Left colon (tissue), 2 donors: ENCODE measurements at places on chromosomes 13 and 19. TPM values are rescaled to one million over a fixed set of nuclear protein-coding genes. Genes with fewer than 3 reads are reported as not detected.

GPR18 gene
- not detected for total RNA-seq

POLRMT gene
- 64.6 TPM for total RNA-seq

PET100 gene
- total RNA-seq: 123 TPM

NMRK2 gene
- total RNA-seq: not detected

OVOL3 gene
- not detected for total RNA-seq

PCSK4 gene
- total RNA-seq: 3.2 TPM

ZNF829 gene
- 0.73 TPM for total RNA-seq

TJP3 gene
- total RNA-seq: 343 TPM

ZSCAN4 gene
- total RNA-seq: not detected

ANGPTL4 gene
- 3.2 TPM for total RNA-seq

GRCh38 chr19:17832443-17833208 lies 11.3 kb upstream of the INSL3 start:
- DNase-seq: no peak

- no peak for DNase-seq
These were observed 3.0 kb upstream of the TMEM59L start for GRCh38 chr19:18609717-18610051.

- DNase-seq: no peak
These were observed 14.7 kb upstream of the METTL21C start for GRCh38 chr13:102709536-102709935.

GRCh38 chr13:110624766-110625756 lies 9.7 kb downstream of the NAXD start:
- DNase-seq: no peak

DNA sequence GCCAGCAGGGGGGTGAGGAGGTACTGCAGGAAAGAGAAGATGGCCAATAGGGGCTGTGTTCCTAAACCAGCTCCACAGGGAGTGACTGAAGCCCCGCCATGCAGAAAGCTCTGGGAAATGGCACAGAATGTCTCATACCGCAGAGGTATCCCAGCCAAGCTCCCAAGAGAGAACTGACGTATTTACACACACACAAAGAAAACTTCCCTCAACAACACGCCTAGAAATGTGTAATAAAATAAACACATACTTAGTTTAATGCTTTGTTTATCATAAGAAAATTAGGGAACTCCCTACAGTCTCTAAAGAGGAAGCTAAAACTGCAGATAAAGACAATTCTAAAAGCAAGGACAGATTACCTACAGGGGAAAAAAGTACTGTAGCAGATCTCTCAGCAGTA lies 40.0 kb downstream of the ESD start:
- no peak for DNase-seq

DNA sequence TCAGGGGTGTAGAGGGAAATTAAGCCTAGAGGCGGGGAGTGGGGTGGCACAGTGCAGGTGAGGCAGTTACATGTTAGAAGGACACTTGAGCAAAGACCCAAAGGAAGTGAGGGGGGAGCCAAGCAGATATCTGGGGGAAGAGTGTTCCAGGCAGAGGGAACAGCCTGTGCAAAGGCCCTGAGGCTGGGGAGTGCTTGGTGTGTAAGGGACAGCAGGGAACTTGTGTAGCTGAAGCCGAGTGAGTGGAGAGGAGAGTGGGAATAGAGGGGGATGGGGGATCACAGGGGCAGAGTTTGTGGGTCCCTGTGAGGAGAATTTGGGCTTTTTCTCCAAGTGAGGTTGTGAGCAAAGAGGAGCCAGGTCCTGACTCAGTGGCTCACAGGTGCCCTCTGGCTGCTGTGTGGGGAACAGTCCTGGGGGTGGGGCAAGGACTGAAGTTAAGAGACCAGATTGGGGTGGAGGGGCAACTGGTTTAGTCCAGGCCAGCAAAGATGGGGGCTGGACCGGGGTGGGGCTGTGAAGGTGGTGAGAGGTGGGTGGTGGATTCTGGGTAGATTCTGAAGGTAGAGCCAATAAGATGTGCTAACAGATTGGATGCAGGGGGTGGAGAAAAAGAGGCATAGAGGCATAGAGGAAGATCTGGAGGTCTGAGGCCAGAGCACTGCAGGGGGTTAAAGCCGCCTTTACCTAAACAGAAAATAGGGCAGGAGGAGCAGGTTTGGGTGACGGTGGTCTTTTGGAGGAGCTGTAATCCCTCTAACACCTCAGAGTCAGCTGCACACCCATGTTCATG lies 75.3 kb downstream of the CACNA1A start:
- peak; percentile 32 for DNase-seq

GRCh38 chr19:35744430-35745327 lies 539 bp downstream of the U2AF1L4 start:
- DNase-seq: peak; percentile 96

DNA sequence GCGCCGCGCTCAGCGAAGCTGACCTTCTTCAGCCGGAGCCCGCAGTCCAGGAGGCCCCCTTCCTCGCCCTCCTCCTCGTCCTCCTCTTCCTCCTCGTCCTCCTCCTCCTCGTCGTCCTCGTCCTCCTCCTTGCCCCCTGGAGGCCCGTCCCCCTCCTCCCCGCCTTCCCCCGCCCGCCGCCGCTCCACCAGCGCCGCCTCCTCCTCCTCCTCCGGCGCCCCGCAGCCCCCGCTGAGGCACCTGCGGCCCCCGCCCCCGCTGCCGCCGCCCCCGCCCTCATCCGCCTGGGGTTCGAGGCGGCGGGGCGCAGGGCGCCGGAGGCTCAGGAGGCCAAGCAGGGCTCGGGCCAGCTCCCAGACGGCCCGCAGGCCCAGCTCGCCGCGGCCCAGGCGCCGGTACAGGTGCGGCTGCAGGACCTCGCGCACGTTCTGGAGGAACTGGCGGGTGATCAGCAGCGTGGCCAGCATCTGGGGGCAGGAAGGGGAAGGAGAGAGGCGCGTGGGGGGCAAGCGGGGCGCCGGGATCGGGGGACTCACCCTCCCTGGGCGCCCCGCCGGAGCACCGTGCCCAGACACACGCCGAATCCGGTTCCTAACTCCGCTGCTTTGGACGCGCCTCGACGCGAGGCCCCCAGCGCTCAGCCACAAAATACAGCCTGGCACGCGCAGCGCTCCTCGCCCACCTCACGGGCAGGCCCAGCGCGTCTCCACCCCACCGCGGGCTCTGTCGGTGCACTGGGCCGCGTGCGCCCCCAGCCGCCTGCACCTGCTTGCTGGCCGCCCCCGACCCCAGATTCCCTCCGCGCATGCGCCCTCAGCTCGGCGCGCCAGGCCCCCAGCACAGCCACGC lies 5.9 kb downstream of the ANO8 start:
- DNase-seq: peak; percentile 37

- no peak for DNase-seq
These were observed 315.6 kb downstream of the DLEU7 start for GRCh38 chr13:50527612-50528509.

DNA sequence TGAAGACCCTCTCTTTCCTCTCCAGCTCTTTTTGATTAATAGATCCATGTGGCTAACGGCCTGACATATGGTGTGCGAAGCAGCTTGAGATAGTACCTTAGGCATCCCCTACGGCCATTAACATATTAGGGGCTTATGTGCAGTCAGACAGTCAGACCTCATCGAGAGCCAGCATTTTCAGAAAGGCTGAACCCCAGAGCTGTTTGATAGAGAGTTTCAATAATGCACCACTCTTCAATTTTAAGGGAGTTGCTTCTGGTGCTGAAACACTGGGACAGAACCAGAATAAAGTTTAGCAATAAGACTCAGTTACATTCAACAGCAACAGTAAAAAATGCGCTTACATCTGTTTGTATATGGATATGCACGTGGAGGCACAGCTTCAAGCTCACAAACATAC lies 10.8 kb downstream of the POU4F1 start:
- no peak for DNase-seq

- no peak for DNase-seq
These were observed 16.5 kb upstream of the ZNF8 start for GRCh38 chr19:58261968-58262921.

DNA sequence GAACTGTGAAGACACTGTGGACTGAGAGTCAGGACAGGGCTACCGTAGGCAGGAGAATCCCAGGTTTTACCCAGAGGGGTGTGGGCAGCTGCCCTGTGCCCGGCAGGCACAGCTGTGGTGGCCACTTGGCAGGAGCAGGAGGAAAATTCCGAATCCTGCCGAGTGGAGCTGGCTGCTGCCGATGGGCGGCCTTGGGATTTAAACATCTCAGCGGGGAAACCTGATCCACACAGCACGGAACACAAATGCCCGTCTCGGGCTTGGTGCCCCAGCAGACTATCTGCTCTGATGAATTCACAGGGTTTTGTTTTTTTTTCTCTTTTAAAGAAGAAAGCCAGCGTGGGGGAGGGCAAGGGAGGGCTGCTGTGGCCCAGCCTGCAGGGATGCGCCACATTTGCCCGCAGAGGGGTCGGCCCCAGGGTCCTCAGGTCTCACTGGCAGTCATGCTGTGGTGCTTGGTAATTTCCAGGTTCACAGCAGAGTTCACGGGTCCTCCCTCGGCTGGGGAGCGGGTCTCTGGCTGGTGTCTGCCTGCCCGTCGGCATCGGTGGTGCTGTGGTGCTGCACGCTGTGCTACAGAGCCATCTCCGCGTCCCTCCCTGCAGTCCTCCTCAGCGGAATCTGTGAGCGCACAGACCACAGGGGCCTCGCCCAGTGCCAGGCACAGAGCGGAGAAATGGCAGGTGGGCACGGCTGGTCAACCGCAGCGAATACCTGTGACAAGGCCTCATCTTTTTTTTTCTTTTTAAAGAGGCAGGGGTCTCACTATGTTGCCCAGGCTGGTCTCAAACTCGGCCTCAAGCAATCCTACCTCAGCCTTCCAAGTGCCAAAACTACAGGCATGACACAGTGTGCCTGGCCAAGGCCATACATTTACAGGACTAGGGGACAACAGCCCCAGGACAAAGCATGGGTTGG lies 28.1 kb downstream of the MPND start:
- DNase-seq: no peak

GRCh38 chr13:111186305-111186935 lies 71.3 kb downstream of the ARHGEF7 start:
- no peak for DNase-seq

DNA sequence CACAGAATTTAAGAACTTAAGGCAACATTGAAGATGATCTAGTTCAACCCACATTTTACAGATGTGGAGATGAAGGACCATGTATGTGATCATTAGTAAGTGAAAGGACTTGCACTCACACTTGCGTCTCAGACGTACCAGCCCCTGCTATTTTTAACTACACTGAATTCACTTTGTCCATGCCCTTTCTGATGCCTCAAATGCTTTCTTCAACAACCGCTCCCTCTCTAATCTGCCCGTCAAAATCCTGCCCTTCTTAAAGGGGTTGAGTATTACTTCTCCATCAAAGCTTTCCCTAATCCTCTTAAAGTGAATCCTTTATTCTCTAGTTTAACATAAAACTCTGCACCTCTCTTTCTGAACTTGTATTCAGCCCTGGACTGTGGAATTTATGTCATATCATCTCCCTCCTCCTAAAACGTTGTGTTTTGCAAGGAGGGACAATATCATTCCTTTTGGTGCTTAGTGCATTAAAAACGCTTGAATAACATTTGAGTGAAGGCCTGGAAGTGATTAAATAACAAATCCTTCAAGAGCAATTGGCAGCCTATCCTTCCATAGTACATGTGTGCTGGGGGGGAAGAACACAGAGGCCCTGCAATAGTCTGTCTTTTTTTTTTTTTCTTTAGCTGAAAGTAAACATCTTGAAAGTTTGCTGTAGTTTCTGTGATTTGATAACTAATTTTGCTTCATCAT lies 493.3 kb downstream of the LMO7 start:
- DNase-seq: no peak

GRCh38 chr13:110680852-110681251 lies 25.1 kb downstream of the CARS2 start:
- DNase-seq: no peak

GRCh38 chr19:38340927-38341326 lies 5.3 kb downstream of the CATSPERG start:
- no peak for DNase-seq

GRCh38 chr13:101880581-101880980 lies 428.1 kb downstream of the ITGBL1 start:
- no peak for DNase-seq

DNA sequence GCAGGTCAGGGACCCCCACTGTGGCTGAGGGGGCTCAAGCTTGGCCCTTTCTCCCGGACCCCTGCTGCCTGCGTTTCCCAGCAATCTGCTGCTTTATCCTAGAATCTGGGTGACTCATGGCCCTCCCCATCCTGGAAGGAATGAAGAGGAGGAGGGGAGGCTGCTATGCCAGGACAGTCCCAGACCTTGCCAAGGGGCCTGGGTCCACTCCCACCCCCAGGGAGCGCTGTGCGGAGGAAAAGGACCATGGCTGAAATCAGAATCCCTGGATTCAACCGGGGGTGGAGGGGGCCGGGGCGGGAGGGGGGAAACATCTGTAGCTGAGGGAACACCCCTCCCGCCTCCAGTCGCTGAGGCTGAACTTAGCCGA lies 20.5 kb downstream of the ZNF114 start:
- DNase-seq: no peak

- DNase-seq: no peak
These were observed 38.8 kb upstream of the GPI start for GRCh38 chr19:34325981-34326787.

DNA sequence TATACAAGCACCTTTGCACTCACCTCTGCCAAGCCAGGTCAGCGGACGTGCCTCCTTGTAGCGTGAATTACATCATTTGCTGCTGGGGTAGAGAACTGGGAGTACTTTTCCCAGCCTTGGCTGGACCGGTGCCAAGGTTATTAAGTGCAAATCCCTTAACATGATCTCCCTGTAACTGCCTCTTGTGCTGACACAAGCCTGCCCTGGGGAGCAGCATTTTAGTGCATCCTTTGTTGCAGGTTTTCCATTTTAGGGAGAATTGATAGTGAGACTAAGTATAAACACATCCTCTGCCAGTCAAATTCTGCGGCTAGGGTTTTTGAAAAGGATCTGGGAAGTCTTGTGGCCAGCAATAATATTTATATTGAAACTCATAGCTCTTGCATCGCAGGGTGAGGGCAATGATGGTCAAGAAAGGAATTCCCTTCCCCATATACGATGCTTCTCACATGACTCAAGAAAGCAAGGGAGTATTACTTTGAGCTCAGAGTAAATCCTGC lies 32.7 kb upstream of the DCLK1 start:
- peak; percentile 30 for DNase-seq

GRCh38 chr13:50757008-50757407 lies 86.5 kb downstream of the DLEU7 start:
- no peak for DNase-seq

GRCh38 chr19:55094456-55095259 lies 19.0 kb downstream of the EPS8L1 start:
- no peak for DNase-seq

DNA sequence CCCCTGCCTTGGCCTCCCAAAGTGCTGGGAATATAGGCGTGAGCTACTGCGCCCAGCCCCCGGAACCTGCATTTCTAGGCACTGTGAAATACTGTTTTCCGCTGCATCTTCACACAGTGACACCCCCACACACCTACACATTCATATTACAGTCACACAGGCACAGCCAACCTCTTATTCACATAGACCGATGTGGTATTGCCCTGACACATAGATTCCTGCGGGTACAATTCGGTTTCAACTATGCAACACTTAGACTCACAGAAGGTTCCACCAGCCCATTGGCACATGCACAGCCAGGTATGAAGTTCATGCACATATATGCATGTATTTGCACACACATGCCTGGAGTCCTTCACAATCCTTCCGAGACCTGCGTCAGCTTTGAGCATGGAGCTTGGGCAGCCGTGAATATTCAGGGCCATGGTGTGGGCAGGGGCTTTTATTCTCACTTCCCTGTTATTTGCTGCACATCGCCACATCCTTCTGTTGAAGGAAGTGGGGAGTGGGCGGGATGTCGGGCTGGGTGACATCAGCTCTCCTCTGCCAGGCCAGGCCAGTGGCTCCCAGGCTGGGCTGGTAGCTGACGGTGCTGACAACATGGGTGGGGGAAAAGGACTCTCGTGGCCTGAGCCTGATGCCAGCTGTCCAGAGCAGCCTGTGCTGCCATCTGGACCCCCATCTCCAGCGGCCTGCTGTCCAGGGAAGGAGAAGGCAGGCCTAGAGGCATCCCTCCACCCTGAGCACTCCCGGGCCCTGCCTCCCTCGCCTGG lies 5.4 kb upstream of the CDC37 start:
- DNase-seq: peak; percentile 60
